ENCODE measurements at places on chromosomes 6 and 20.

GRCh38 chr6:108127826-108128225, 38.0 kb upstream of the NR2E1 start:
- no peak for DNase-seq

DNA sequence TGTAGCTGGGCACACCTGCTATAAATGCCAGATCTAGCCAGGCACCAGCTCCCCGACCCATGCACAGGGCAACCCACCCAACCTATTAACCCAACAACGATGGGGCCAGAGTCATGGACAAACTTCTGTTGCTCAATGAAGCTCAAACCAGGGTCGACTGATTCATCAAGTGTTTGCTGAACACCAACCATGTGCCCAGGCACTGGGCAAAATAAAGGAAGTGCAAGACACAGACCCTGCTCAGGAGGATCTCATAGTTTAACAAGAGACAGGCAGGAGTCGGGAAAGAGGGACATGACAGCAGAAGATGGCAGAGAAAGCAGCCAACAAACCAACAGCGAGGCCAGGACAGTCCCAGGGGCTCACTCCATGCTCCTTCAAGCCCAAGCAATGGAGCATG, 18.8 kb downstream of the KCNK5 start:
- DNase-seq, result no peak

DNA sequence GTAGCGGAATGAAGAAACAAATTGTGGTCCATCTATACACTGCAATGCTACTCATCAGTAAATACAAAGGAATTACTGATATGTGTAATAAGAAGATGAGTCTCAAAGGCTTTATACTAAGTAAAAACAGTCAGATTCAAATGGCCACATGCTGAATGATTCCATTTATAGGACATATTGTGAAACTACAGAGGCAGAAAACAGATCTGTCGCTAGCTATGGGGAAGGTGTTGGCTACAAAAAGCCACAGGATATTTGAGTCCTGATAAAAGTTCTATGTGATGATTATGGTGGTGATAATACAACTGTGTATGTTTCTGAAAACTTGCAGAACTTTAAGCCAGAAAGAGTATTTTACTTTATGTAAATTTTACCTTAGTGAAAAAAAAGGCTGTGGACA, 313.2 kb downstream of the HDGFL1 start:
- DNase-seq, result peak; percentile 18

- no peak for DNase-seq
Measured at GRCh38 chr6:137247724-137248123, 28.5 kb upstream of the IFNGR1 start.

DNA sequence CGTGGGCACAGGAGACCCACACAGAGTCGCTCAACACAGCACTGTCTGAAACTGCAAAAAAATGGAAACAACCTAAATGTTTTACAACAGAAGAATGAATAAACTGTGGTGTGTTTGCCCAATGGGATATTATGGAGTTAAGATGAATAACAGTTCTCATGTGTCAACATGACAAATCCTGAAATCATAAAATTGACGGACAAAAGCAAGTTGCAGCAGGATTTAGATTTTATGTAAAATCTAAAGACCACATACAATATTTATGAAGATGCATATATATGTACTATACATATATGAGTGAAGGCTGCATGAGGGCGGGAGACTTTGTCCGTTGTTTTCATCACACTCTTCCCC, 79.7 kb downstream of the GRM4 start:
- no peak for DNase-seq

DNA sequence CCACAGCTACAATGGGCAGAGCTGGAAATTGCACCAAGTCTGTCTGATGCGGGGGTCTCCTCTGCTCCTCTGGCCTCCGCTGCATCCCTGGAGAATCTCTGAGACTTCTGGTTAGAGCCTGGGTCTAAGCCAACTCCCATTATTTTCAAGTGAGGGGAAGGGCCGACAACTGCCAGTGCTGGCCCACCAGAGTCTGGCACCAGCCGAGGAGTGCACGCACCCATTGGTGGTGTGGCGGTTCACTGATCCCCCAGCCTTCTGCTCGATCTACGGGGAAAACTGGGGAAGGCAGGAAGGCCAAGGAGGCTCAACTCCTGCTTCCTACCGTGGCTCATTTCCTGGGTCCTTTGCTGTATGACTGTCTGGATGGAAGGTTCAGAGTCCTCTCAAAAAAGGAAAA, 6.2 kb downstream of the NQO2 start:
- DNase-seq, result no peak

DNA sequence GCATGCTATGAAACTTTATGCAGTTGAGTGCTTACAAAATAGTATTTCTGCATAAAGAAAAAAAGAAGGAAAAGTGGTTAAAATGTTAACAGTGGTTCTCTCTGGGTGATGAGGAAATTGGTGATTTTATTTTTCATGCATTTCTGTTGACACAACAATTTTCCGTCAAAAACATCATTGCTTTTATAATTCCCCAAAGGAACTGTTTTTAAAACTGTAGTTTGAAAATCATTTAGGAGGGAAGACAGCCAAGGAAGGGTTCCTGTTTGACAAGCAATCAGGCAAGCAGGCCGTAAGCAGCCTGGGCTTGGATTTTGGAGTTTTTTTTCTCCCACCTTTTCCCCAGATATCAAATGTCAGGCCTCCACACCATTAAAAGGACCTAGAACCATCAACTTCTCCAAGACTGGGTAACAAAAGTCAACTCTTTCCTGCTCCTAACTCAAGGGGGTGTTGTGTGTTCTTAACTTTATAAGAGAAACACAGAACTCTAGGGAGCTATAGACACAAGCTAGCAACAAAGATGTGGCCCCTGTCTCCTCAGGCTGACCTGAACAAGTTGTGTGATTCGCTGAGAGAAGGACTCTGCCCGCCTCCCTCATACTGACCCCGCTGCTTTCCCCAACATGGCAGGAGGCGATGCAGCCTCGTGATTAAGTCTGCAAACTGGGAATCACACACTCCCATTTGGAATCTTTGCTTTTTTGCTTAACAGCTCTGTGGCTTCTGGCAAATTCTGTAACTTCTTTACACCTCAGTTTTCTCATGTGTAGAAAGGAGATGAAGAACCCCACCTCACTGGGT, 146.6 kb downstream of the BCAS1 start:
- no peak for DNase-seq

GRCh38 chr20:37816726-37817125, 86.2 kb upstream of the VSTM2L start:
- DNase-seq, result peak; percentile 12

- DNase-seq, result peak; percentile 71
Measured at GRCh38 chr6:130520221-130520620, 154.4 kb downstream of the TMEM200A start.

- DNase-seq, result no peak
Measured at GRCh38 chr20:56865055-56865454, 235.9 kb downstream of the TFAP2C start.

DNA sequence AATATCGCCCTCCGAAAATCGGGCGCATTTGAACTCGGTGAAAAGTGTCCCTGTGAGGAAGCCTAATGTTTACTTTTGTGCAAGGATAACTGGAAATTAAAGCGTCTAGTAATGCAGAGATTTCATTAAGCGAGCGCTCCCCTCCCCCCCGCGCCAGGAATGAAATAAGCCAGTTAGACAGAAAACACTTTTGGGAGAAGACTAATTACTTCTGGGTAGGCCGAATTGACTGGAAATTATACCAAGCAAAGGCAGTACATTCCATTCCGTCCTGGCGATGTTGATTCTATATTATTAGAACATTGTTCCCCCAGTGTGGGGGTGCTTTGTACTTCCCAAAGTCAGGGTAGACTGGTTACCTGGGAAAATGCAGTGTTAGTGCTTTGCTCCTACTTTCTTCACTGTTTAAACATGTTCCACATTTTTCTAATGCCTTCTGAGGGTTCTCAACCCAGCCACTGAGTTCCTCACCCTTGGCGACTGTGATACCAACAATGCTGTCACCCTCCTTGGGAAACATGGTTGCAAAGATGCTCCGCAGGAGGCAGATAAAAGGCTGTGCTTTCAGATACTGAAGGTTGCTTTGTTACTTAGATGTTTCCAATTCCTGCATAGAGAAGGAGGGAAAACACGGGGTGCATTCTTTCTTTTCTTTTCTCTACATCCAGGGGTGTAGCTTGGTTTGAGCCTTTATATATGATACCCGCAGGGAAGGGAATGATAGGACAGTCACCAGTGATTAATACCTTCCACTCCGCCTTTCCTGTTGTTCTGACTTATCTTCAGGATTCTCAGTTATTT, 2.6 kb downstream of the GJA1 start:
- peak; percentile 57 for DNase-seq

- no peak for DNase-seq
Measured at GRCh38 chr20:37251825-37252477, 9.7 kb downstream of the GHRH start.

DNA sequence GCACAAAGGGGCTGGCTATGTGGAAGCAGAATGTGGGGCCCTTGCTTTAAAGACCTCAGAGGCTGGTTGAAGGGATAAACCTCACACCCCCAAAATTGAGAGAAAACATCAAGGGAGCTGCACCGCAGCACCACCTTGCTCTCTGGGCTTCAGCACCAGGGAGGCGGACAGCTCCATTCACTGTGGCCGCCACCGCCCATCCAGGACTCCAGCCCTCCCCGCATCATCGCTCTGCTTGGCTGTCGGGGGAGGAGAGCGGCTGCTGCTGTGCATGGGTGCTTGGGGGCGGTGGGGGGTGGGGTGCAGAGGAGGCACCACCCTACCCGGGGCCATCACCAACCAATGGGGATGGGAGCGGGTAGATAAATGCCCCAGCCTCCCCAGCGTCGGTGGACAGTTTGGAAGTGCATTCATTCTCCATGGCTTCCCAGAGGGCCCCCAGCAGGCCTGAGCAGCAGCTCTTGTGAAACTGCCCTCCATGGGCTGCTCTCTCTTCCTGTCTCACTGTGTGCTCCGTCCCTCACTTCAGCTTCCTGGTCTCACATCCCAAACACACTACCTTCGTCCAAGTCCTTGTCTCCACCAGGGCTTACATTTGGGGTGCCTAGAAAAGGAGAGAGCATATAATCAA, 75.7 kb upstream of the BHLHE23 start:
- DNase-seq, result peak; percentile 17

- DNase-seq, result no peak
Measured at GRCh38 chr6:13380761-13381160, 52.4 kb upstream of the TBC1D7 start.

GRCh38 chr6:23535101-23535500, 590.9 kb upstream of the NRSN1 start:
- DNase-seq, result peak; percentile 57

GRCh38 chr6:101195588-101195987, 197.9 kb upstream of the GRIK2 start:
- peak; percentile 82 for DNase-seq

GRCh38 chr6:98824162-98824901, 10.0 kb upstream of the POU3F2 start:
- no peak for DNase-seq

DNA sequence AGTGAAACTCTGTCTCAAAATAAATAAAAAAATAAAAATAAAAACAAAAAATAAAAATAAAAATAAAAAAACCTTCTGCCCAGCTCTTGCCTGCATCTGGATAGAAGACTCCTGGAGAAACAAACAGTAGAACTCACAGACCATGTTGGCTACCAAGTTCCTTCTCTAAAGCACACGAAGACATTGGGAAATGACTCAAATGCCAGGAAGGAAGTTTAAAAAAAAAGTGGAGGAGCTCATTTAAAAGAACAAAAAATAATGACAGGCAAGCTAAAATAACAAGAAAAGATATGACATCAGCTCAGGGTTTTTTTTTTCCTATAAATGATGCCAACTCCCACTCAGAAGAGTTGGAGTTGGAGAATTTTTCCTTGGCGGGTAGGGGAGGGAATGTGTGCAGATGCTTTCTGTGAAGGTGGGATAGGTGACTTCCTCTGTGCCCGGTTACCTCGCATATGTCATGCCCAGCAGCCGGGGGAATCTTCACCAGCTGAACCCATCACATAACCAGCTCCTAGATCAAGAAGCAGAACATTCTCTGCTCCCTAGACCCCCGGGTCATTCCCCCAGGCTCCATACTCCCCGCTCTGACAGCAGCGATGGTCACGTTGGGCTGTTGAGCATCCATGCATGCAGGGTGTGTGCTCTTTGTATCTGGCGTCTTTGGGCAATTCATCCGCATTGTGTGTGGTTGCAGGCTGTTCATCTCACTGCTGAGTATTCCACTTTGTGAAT, 17.3 kb upstream of the CD93 start:
- peak; percentile 9 for DNase-seq
